ENCODE measurements at places on chromosomes 4 and X.

DNA sequence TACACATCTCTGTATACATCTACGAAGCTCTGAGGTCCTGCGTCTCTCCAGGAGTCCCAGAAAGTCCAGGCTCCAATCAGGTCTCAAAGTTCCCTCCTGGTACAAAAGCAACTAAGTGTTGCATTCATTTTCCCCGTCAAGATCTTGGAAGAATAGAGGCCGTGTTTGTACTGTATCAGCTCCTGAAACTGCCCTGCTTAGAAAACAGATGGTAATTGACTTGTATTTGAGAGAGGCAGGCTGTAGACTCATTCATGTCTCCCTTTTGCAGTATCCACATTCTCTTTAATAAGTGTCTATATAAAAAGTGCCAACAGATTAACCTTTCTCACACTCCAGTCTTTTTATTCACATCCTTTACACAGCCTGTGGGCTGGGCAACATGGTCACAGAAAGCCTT lies 91.7 kb downstream of the HPGD start:
- DNase-seq: no peak

GRCh38 chr4:1097553-1097952 lies 15.8 kb downstream of the RNF212 start:
- no peak for DNase-seq

DNA sequence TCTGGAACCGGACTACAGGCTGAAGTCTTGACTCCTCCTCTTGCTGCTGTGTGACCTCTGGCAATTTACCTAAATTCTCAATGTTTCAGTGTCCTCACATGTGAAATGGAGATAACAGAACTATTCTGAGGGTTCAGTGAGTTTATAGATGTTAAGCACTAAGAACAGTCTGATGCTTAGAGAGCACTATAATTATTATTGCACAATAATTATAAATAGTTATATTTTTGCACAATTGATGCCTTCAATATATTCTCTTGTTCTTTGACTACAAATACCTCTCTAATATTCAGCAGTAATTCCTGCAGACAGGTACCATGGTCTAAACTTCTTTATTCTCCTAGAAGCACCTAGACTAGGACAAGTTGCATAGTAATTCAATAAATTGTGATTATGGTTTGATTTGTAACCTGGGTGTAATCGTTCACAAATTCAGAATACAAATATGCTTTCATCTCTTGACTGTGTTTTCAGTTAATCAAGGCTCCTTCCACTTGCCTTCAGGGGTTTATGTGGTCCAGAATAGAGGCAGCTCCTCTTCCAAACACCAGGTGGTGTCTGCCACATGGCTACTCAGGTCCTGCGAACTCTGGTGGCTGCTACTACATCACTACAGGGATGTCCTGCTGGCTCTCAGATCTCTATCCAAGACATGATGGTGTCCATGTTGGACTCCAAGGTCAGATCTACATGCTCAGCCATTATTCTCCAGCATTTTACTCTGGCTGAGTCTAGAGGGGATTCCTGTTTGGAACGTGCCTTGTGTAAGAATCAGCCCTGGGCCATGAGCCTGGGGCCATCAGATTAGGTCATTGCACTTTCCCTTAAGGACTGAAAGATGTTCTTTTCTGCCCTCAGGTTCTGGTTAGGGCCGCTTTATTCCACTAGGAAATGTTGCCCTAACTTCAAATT lies 103.4 kb downstream of the QRFPR start:
- no peak for DNase-seq

GRCh38 chrX:32825009-32825408 lies 386.3 kb downstream of the DMD start:
- no peak for DNase-seq

DNA sequence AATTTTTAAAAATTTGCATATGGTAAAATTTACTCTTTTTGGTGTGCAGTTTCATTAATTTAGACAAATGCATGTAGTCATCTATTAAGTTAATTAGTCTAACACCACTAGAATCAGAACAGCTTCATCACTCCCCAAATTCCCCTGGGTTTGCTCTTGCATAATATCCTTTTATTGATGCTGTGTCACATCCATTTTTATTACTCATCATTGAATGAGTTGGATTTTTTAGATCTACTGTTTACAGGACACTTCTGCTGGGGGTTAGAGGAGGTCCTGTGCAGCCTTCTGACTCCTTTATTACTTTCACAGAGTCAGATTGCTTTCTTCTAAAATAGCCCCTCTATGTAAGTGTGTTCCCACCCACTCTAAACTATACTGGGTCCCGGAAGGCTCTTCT lies 65.9 kb downstream of the MTHFD2L start:
- no peak for DNase-seq

- no peak for DNase-seq
Measured at GRCh38 chr4:38145033-38145678, 185.0 kb downstream of the PTTG2 start.
